Motor neuron (in vitro differentiated cells): ENCODE measurements at places on chromosomes 6 and 20.

DNA sequence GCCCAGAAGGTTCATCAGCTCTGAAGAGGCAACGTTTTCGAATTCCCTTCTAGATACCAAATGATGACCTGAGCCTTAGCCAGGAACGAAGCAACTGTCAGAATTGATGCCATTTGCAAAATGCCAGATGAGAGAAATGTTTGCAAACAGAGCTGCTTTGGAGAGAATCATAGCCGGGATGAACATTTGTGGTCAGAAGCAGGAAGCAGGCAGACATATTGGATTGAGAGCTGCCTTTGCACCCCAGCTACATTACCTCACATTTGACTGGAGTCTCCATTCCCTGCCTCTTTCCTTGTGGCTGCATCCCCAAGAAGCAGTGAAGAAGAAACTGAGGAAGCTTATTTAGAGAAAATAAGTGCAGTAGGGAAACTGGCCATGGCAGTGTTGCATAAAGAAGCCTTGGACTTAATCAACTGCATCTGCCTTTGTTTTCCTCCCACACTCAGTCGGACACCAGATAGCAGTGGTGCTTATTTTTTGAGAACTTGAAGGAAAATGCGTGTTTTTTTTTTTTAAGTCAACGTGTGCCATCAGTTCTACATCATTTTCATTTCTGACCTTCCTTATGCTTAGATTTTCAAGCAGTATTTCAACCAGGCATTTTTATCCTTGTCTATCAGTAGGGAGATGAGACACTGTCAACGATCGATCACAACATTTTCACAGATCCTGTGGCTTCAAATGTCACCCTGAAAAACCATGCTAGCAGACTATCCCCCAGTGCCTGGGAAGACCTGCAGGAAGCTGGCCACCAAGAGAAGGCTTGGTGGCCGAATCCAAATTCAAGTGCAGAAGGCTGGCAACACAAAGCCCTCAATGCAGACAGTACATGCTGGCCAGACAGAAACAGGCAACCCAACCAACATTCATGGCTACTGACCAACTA lies 541.2 kb upstream of the JARID2 start:
- ATAC-seq: no peak

DNA sequence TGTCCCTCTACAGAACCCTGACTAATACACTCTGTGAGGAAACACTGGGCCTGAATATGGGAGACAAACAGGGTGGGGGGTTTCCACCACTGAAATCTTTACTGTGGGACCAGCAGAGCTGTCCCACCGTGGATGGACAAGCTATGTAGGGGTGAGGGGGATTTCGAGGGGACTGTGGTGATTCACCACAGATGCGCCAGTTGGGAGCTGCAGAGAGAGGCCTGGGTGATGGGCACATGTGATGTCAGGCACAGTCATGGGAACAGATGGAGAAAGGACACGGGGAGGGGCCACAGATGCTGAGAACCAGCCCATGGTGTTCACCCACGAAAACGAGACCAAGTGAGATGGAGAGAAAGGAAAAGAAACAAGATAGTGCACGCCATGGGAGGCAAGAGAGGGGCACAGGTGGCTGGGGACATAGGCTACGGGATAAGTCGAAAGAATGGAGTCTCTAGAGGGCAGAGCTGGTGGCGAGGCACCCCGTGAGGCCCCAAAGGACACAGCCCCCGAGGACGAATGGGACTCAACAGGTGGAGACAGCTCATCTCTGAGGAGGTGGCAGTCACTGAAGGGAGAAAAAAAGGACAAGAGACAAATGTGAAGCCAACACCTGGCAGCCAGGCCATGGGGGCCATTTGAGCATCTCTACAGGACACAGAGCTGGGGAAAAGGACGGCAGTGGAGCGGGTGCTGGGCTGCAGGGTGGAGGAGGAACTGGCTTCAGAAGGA lies 10.5 kb upstream of the RAMACL start:
- ATAC-seq: no peak

GRCh38 chr20:51360451-51361201 lies 181.9 kb downstream of the NFATC2 start:
- no peak for ATAC-seq

DNA sequence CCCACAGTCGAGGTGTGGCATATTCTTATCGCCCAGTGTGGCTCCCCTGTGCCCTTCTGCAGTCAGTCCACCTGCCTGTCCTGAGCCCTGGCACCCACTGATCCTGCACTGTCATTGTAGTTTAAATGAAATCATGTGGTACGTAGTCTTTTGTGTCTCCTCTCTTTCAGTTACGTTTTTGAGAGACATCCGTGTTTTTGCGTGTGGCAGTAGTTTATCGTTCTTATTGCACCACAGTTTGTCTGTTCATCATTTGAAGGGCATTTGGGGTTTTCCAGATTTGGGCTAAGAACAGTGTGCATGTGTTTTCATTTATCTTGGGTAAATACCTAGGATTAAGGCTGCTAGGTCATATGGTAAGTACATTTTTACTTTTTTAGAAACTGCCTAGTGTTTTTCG lies 49.3 kb downstream of the SPATA2 start:
- no peak for ATAC-seq

DNA sequence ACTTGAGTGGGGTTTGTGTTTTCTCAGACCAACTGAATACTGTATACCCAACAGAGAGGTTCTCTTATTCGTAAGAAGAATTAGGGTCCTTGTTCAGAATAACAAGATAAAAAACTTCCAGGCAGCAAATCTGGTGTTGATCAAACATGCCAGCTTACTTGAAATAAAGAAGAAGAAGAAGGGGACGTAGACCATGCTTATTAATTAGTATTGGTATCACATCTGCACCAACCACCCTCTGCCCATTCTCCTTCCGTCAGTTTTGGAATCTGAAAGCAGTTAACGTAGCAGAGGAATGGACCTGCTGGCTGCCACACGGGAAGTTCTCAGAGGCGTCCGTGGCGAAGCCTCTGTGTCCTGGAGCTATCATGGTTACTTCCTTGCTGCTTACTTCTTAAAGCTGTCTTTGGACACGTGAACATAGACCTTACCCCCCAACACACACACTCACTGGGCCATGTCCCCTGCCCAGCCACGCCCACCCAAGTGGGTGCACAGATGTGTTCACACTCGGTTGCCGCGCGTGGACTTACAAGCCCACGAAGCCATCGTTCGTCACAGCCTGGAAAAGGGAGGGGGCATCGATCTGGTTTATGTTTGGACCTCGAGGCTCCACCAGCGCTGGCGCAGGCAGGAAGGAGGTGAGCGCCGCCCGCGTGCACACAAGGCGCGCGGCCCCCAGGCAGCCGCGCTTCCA lies 4.1 kb upstream of the DLL1 start:
- no peak for ATAC-seq

GRCh38 chr20:63737945-63738686 lies 1.5 kb upstream of the SLC2A4RG start:
- no peak for ATAC-seq

GRCh38 chr6:140897349-140897748 lies 1235.4 kb upstream of the GJE1 start:
- no peak for ATAC-seq

GRCh38 chr6:170129691-170130171 lies 161.1 kb downstream of the DLL1 start:
- peak; percentile 98 for ATAC-seq

DNA sequence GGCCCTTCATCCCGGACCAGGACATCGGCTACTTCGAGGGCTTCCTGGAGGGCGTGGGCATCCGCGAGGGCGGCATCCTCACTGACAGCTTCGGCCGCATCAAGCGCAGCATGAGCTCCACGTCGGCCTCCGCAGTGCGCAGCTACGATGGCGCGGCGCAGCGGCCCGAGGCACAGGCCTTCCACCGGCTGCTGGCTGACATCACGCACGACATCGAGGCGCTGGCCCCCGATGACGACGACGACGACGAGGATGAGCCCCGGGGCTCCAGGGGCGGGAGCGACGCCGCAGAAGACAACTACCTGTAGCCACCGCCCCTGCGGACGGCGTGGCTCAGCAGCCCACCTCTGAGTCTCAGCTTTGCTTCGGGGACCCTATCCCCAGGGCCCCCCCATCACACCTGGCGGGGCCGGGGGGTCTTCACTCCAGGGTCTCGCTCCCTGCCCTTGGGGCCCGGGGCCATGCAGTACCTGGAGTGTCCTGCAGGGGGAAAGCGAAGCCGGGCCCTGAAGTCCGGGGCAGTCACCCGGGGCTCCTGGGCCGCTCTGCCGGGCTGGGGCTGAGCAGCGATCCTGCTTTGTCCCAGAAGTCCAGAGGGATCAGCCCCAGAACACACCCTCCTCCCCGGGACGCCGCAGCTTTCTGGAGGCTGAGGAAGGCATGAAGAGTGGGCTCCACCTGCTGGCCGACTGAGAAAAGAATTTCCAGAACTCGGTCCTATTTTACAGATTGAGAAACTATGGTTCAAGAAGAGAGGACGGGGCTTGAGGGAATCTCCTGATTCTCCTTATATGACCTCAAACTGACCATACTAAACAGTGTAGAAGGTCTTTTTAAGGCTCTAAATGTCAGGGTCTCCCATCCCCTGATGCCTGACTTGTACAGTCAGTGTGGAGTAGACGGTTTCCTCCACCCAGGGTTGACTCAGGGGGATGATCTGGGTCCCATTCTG lies 20.8 kb upstream of the HCK start:
- peak; percentile 88 for ATAC-seq

DNA sequence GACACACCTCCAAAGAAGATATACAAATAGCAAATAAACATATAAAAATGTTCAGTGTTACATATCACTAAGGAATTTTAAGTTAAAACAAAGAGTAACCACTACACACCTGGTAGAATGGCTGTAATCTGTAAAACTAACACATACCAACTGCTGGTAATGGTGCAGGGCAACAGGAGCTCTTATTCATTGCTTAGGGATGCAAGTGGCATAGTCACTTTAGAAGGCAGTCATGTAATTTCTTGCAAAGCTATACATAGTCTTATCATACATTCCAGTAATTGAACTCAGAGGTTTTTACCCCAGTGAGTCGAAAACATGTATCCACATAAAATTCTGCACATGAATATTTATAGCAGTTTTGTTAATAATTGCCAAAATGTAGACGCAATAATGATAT lies 906.8 kb upstream of the CITED2 start:
- ATAC-seq: no peak

- no peak for ATAC-seq
Observed at GRCh38 chr20:50957276-50957675, 1.1 kb downstream of the DPM1 start.

- ATAC-seq: peak; percentile 81
Observed at GRCh38 chr6:154932515-154933027, 62.5 kb upstream of the TIAM2 start.

DNA sequence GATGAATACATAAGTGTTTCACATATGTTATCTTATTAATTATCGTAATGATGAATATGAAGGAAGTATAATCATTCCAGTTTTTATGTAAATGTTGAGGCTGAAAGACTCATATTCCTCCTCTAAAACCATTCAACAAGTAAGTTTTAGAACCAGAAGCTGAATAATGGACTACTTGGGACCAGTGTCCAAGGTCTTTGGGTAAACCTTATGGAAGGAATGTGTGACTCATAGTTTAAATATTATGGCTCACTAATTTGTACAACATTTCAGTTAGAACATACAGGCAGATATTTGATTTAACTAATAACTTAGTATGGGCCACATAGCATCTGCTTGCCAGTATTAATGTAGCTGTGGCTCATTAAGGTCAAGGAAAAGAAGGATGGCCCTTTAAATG lies 209.6 kb downstream of the TFAP2B start:
- no peak for ATAC-seq

DNA sequence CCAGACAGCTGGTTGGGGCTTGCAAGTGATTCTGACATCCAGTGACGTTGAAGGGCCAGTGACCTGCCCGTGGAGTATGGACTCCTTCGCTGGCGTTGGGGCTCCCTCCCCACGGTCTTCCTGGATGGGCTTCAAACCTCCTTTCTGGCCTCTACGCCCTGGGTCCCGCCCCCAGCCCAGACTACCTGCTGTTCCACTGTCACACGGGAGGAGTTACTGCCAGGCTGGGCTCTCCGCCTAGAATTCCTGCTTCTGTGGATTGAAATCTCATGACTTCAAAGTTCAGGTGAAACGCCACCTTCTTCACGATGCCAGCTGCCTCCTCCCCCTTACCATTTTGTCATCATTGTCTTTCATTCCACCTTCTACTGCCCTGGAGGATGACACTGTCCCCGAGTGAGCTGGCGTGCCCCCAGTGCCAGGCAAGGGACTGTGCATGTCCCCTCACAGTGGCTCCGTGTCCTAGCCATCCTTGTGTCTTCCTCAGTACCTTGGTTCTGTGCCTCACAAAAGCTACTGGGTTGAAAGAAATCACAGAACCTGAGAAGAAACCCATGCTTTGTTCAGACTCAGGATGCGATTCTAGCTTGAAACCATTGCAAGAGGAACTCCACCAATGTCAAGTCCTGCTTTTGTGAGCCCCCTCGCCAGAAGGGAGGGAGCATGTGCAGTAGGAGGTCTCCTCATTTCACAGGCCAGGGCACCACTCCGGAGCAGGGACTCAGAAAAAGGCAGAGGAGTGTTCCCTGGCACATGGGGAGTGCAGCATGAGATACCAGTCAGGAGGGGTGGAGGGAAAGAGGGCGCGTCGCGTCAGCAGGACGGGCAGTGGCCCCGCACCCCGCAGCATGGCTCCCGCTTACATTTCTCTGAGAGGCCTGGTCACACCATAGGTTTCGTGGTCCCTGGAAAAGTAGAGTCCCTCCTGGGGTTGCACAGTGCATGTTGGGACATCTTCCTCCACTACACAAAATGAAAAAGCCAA lies 11.0 kb upstream of the IRF4 start:
- ATAC-seq: no peak

GRCh38 chr6:136923116-136923953 lies 1.2 kb downstream of the SLC35D3 start:
- ATAC-seq: no peak

- no peak for ATAC-seq
Observed at GRCh38 chr6:142561511-142562265, 259.9 kb downstream of the ADGRG6 start.

DNA sequence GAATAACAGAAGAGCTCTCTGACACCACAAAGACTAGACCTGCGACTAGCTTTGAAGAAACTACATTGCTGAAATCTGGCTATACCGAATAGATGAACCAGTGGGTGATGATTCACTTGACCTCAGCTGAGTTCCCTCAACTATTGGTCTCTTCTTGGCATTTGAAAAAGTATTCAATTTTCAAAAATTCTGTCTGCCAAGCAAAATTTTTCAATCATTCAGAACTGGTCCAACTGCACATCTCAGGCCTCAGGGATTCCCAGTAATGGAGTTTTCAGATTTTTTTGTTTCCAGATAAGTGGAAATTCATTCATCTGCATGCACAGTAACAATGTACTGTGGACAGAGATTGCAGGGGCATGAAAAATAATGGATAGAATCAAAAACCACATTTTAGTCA lies 121.4 kb upstream of the NAA20 start:
- ATAC-seq: no peak
